ENCODE measurements at places on chromosomes 2 and 18.

DNA sequence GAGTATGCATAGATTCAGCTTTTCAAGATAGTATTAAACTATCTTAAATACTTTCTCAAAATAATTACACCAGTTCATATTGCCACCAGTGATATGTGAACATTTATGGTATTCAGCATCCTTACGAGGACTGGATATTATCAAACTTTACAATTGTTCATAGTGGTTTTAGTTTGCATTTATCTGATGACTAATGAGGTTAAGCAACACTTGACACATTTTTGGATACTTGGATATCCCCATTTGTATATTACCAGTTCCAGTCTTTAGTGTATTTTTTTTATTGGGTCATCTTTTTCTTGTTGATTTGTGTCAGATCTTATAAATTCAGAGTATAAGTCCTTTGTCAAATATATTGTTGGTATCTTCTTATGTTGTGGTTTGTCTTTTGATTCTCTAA is 128.4 kb downstream of the ASXL3 start:
- DNase-seq: no peak

GRCh38 chr2:212141499-212141898 is 397.1 kb downstream of the ERBB4 start:
- DNase-seq: no peak

GRCh38 chr2:39513641-39514094 is 76.6 kb upstream of the MAP4K3 start:
- peak; percentile 98 for DNase-seq

DNA sequence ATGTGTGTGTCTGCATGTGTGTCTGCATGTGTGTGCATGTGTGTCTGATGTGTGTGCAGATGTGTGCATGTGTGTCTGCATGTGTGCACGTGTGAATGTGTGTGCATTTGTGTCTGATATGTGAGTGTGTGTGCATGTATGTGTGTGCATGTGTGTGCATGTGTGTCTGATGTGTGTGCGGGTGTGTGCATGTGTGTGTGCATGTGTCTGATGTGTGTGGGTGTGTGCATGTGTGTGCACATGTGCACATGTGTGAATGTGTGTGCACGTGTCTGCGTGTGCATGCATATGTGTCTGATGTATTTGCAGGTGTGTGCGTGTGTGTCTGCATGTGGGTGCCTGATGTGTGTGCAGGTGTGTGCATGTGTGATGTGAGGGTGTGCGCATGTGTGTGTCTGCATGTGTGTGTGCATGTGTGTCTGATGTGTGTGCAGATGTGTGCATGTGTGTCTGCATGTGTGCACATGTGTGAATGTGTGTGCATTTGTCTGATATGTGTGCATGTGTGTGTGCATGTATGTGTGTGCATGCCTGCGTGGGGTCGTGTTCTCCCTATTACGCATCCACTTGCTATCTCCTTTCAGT is 470.1 kb upstream of the HS6ST1 start:
- no peak for DNase-seq

GRCh38 chr2:221787561-221787960 is 215.5 kb upstream of the EPHA4 start:
- DNase-seq: no peak

DNA sequence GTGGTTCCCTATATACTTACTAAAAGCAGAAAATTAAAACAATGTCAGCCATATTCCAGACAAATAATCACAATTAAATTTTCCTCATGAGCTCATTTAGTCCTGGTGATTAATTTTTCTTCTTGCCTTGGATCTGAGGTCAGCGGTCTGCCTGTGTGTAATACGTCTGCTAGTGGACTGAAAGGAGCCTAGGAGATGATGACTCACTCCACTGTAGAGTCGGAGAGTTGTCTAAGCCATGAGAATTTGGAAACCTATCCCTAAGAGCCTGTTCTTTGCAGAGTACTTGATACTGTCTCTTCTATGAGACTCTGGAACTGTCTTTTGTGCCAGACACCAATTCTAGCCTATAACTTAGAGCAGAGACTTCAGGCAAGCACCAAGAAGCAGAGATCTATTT is 94.2 kb upstream of the RAB27B start:
- peak; percentile 86 for DNase-seq

Measured in EL (cell line).